SK-MEL-5 (cell line): ENCODE measurements at places on chromosomes 11 and 22.

GRCh38 chr22:33921525-33922348, 1.5 kb upstream of the LARGE1 start:
- peak; percentile 55 for DNase-seq

DNA sequence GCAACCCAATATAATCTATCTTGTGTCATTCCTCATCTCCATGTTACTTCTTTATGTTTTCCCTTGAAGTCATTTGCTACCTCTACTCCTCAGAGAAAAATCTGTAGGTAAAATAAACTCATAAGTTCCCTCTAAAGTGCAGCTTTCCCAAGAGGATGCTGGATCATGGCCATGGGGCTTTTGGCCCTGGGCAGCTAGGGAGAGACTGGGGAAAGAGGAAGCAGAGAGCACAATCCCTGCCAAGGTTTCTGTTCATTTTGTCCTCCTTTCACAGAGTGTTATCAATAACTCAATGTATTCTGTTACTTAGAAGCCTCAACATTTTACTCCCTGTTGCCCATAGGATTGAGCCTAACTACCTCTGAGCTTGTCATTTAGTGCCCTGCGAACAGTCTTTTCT, 9.0 kb downstream of the RNF121 start:
- DNase-seq: no peak

DNA sequence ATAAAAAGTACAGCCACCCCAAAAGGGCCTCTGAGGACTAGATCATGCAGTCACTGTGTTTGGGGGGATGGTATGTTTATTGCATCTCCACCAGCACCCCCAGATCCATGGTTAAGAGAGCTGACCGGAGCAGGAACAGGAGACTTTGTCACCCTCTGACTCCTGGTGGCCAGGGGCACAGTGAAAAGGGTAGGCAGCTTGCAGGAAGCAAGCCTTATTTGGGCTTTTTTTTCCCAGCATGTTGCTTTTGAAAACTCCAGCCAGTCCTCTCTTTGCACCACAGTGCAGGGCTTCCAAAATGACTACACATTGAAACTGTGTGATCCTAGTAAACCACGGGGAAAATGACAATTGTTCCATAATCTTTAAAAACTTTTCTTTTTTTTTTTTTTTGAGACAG, 20.6 kb downstream of the PRR5 start:
- DNase-seq: no peak

- DNase-seq: no peak
These were observed 268.6 kb upstream of the PITPNB start for GRCh38 chr22:28187612-28188011.

- no peak for DNase-seq
These were observed 145.7 kb upstream of the NECTIN1 start for GRCh38 chr11:119874660-119875238.
